ENCODE measurements at places on chromosomes 7 and 10. TPM values are rescaled to one million over a fixed set of nuclear protein-coding genes. Genes with fewer than 3 reads are reported as not detected.
A peak's percentile ranks its signal among the peaks of the same experiment; 100 is the strongest.

GRCh38 chr10:24381235-24382010 is 172.5 kb downstream of the KIAA1217 start:
- no peak overlapping the region for H3K4me3 ChIP-seq
- peaks cover 25% of the 10 kb centered on the region for H3K4me1 ChIP-seq
- DNase-seq: peak; percentile 16
- peaks cover 3% of the 10 kb centered on the region for H3K36me3 ChIP-seq
- H3K27ac ChIP-seq: no peak overlapping the region

The GPR146 gene
- 3.0 TPM for polyA plus RNA-seq

The ANXA8 gene
- polyA plus RNA-seq: not detected

The EMX2 gene
- polyA plus RNA-seq: 6.6 TPM

DNA sequence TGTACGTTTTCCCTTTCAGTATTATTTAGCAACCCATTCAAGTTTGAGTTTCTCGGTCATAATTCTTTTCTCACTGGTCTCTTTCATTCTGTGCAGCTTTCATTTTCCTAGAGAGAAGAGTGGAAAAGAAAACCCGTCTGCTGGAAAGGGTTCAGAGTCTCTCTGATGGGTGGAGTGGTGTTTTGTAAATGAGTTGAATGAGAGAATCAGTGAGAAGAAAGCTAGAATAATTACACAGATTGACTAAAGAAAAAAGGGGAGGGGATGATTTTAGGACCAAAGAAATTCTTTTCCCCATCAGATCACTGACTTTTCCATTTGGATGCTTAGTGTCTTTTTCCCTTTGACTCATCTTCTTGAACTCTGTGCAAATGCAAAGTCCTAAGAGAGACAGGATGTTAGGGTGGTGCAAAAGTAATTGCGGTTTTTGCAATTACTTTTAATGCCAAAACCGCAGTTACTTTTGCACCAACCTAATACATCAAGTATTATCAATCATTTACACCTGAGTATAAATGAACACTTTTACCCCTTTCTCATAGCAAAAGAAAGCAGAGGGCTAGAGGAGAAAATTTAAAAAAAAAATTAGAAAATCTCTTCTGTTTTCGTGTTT is 242.1 kb upstream of the SP4 start:
- DNase-seq: peak; percentile 5
- H3K4me3 ChIP-seq: no peak overlapping the region
- H3K4me1 ChIP-seq: no peaks in the 10 kb centered on the region
- H3K27me3 ChIP-seq: no peaks in the 10 kb centered on the region
- H3K27ac ChIP-seq: no peak overlapping the region

GRCh38 chr10:103666087-103666761 is 172.7 kb downstream of the NEURL1 start:
- peaks cover 78% of the 10 kb centered on the region for H3K4me1 ChIP-seq
- no peak overlapping the region for H3K4me3 ChIP-seq
- H3K27ac ChIP-seq: peak overlapping the region; percentile 94
- peak; percentile 51 for DNase-seq

GRCh38 chr7:36758879-36759278 is 34.6 kb upstream of the AOAH start:
- no peak overlapping the region for H3K27ac ChIP-seq
- no peak overlapping the region for H3K4me3 ChIP-seq
- peaks cover 2% of the 10 kb centered on the region for H3K27me3 ChIP-seq
- H3K36me3 ChIP-seq: no peaks in the 10 kb centered on the region

The LRRN3 gene
- polyA plus RNA-seq: 12.2 TPM

The NEBL gene
- 2.9 TPM for polyA plus RNA-seq

DNA sequence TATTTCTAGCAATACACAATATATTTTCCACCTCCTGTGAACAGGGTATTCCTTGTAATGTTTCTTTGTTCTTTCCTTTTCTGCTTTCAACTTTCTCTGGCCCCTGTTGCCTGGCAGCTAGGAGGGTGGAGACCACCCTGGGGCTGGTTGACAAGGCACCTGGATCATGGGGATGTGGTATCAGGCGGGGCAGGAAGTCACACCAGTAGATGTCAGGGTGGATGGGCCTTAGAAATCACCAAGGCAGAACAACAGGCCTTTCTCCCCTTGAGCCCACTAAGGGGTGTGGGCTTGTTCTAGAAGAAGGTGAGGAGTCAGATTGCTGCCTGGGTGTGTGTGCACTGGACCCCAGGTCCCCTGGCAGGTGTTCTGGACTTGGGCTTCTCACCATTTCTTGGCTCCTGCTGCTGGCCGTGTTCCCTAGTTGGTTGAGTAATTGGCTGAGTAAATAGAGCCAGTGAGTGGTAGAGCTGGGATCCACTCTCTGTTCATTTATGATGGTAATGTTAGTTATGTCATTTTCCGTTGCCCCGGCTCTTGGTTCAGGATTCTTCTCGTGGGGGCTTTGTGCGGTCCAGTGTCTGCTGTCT is 24.9 kb downstream of the ZNF783 start:
- DNase-seq: no peak
- peaks cover 14% of the 10 kb centered on the region for H3K4me1 ChIP-seq
- H3K27ac ChIP-seq: no peak overlapping the region

The WIPF3 gene
- 16.7 TPM for polyA plus RNA-seq

- H3K4me1 ChIP-seq: peaks cover 77% of the 10 kb centered on the region
- no peaks in the 10 kb centered on the region for H3K27me3 ChIP-seq
- H3K4me3 ChIP-seq: no peak overlapping the region
- H3K36me3 ChIP-seq: no peaks in the 10 kb centered on the region
These were observed 3.9 kb upstream of the GPER1 start for GRCh38 chr7:1083729-1084657.

DNA sequence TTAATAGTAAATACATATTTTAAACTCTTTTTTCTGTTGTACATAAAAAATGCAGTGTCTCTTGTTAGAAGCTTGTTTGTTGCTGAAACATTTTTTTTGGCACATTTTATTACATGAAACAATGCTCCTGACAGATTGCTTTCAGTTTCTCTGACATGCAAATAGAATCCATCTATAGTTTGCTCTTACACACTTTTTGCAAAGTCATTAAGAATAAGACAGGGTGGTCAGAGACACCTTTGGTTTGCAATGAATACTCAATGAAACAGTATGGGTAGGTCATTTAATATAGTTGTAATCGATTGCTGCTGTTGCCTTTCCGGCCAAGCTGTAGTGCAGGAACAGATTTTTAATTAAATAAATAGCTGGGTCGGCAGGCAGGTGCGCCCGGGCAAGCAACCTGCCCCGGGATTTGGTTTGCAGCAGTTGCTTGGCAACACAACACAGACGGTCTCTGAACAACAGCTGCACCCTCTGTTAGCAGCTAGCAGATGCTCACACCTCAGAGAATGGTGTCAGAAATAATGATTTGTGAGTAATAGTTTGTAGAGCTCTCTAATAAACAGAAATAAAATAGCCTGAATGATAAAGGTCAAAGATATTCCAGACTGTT is 115.7 kb upstream of the CACNA2D1 start:
- H3K27me3 ChIP-seq: no peaks in the 10 kb centered on the region
- DNase-seq: peak; percentile 57
- no peak overlapping the region for H3K27ac ChIP-seq
- no peaks in the 10 kb centered on the region for H3K36me3 ChIP-seq
- peak overlapping the region; percentile 1 for H3K4me3 ChIP-seq

The HOXA11 gene
- 12.0 TPM for polyA plus RNA-seq

DNA sequence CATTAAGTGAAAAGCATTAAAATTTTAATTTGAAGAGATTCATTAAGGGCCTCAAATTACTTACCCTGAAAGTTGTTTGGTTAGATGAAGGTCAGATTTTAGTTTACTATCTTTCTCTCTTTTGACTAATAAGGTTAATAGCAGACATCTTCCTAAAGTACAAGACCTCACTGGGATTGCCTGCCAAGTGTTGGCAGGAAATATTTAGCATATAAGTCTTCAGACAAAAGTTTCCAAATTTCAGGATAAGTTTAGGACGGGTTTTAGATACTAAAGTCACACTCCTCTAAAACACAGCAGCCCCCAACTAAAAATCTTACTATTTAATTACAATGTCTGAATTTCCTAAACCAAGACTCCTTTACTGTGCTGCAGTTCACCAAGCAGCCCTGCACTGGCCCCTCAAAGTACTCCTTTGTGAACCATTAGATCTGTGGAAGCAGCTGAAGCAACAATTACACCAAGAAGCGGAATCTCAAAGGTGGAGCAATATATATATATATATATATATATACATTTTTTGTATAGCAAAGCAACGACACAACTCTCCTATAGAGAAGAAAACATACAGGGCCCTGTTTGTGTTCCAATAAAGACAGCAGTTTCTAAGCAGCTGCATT is 91.2 kb upstream of the KCNIP2 start:
- H3K4me1 ChIP-seq: peaks cover 8% of the 10 kb centered on the region
- H3K4me3 ChIP-seq: no peak overlapping the region
- peak; percentile 53 for DNase-seq
- no peak overlapping the region for H3K27ac ChIP-seq
- no peaks in the 10 kb centered on the region for H3K27me3 ChIP-seq

The LRRD1 gene
- 0.36 TPM for polyA plus RNA-seq

The KCND2 gene
- polyA plus RNA-seq: 1.3 TPM

DNA sequence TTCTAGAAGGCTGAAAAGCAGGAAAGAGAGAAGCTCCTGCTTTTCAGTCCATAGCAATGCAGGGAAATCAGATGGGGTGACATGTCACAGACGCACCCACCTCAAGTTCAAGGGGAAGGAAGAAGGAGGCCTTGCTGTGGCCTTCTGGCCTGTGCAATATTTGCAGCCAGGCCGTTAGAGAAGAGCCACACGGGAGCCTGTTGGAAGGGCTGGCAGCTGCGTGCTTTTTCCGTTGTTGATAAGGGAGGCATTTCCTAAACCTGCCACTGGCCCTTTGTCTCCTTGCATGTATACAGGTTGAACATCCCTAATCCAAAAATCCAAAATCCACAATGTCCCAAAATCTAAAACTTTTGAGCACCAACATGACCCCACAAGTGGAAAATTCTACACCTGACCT is 492.5 kb upstream of the ZMIZ1 start:
- H3K4me3 ChIP-seq: no peak overlapping the region
- H3K4me1 ChIP-seq: peaks cover 29% of the 10 kb centered on the region
- H3K27ac ChIP-seq: no peak overlapping the region
- no peaks in the 10 kb centered on the region for H3K36me3 ChIP-seq
- peaks cover 6% of the 10 kb centered on the region for H3K27me3 ChIP-seq

The SSBP1 gene
- 102 TPM for polyA plus RNA-seq

DNA sequence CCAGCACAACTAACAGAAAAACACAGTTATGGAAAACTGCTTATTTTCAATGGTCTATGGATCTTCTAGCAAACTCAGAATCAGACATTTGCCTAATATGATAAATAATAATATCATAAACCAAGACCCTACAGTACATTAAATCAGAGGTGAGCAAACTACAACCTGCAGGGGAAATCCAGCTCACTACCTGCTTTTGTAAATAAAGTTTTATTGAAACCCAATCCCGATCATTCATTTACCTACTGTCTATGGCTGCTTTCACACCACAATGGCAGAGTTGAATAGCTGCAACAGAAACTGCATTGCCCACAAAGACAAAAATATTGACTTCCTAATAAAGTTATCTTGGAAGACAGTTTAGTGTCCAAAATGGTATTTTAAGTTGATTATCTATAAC is 108.5 kb downstream of the ELAPOR2 start:
- H3K36me3 ChIP-seq: no peaks in the 10 kb centered on the region
- no peak for DNase-seq
- H3K27ac ChIP-seq: no peak overlapping the region
- no peaks in the 10 kb centered on the region for H3K4me1 ChIP-seq
- no peaks in the 10 kb centered on the region for H3K27me3 ChIP-seq

DNA sequence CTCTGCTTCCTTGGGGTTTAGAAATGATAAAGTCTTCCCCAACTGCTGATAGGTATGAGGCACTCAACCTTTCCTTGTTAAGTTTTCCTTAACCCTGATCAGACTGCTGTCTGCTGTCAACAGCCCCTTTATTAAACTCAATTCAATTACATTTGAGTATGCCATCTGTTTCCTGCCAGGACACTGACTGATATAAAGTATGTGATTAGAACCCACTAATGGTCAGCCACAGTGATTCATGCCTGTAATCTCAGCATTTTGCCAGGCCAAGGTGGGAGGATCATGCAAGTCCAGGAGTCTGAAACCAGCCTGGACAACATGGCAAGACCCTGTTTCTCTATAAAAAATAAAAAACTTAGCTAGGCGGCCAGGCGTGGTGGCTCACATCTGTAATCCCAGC is 18.1 kb downstream of the BAZ1B start:
- no peak overlapping the region for H3K27ac ChIP-seq
- no peak for DNase-seq
- H3K4me1 ChIP-seq: no peaks in the 10 kb centered on the region

- H3K36me3 ChIP-seq: no peaks in the 10 kb centered on the region
- peaks cover 7% of the 10 kb centered on the region for H3K4me1 ChIP-seq
- H3K4me3 ChIP-seq: no peak overlapping the region
- no peaks in the 10 kb centered on the region for H3K27me3 ChIP-seq
- DNase-seq: no peak
- H3K27ac ChIP-seq: no peak overlapping the region
These were observed 36.4 kb downstream of the ANTXRL start for GRCh38 chr10:46323176-46323575.

DNA sequence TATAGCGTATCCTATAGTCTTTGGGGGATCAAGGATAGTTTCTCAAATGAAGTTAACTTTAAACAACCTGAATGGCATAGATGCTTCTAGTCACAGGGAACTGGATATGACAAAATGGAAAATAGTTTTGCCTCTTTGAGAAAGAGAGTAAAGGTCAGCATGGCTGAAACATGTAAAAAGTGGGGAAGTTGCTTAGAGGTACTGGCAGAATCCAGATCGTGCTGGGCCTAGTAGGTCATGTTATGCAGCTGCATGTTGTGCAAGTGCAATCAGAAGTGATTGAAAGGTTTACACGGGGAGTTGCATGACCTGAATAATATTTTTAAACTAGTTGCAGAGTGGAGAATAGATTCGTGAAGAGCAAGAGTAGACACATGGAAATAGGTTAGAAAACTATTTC is 201.1 kb upstream of the HDAC9 start:
- no peaks in the 10 kb centered on the region for H3K4me1 ChIP-seq
- no peaks in the 10 kb centered on the region for H3K36me3 ChIP-seq
- H3K4me3 ChIP-seq: no peak overlapping the region
- peak; percentile 36 for DNase-seq

The CPA2 gene
- polyA plus RNA-seq: 0.39 TPM

GRCh38 chr7:139036901-139037300 is 1.1 kb upstream of the ZC3HAV1L start:
- H3K4me1 ChIP-seq: peaks cover 15% of the 10 kb centered on the region
- peaks cover 12% of the 10 kb centered on the region for H3K36me3 ChIP-seq
- H3K27ac ChIP-seq: no peak overlapping the region
- no peak for DNase-seq
- H3K27me3 ChIP-seq: no peaks in the 10 kb centered on the region

DNA sequence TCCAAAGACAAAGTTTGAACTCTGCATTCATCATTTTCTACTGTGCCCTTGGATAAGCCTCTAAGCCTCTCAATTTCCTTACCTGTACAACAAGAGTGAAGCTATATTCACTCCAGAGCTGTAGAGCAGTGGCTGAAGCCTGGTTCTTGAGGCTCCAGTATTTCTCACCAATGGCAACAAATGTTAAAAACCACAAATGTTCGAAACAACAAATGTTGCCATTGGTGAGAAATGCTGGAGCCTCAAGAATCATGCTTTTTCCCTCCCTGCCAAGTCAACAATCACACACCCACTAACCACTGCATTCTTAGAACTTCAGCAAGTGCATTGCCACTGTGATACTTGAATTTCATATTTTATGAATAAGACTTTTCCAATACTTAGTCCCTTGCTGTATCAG is 237.9 kb downstream of the TMEM26 start:
- no peaks in the 10 kb centered on the region for H3K36me3 ChIP-seq
- no peak for DNase-seq
- H3K4me3 ChIP-seq: no peak overlapping the region
- H3K4me1 ChIP-seq: no peaks in the 10 kb centered on the region

The TAS2R3 gene
- polyA plus RNA-seq: 0.53 TPM

Data from muscle of leg (tissue), 16 donors.